Naive thymus-derived CD8-positive, alpha-beta T cell (primary cell): ENCODE measurements at places on chromosomes 7 and 10. TPM values are rescaled to one million over a fixed set of nuclear protein-coding genes. Genes with fewer than 3 reads are reported as not detected.

Gene CADPS2
- not detected for total RNA-seq

GRCh38 chr7:44247868-44248651, 47.3 kb downstream of the YKT6 start:
- no peak for DNase-seq

DNA sequence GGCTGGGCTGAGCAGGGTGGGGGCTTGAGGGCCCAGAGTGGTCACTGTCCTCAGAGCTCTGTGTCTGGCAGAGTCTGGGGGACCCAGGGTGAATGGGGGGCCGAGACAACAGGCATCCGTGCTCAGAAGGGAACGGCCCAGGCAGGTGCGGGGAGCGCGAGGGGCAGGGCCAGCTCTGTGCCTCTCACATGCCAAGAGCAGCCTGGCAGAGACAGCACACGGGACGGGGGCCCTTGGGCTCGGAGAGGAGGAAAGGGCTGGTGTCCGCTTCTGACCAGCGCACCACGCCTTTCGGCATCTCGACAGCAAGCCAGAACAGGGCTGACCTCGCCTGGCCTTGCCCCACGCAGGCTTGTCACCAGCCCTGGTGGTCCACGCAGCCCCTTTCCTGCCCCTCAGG, 13.4 kb downstream of the AMZ1 start:
- DNase-seq = no peak

Gene BICC1
- not detected for total RNA-seq

GRCh38 chr7:830069-830468, 2.2 kb upstream of the SUN1 start:
- DNase-seq = no peak

DNA sequence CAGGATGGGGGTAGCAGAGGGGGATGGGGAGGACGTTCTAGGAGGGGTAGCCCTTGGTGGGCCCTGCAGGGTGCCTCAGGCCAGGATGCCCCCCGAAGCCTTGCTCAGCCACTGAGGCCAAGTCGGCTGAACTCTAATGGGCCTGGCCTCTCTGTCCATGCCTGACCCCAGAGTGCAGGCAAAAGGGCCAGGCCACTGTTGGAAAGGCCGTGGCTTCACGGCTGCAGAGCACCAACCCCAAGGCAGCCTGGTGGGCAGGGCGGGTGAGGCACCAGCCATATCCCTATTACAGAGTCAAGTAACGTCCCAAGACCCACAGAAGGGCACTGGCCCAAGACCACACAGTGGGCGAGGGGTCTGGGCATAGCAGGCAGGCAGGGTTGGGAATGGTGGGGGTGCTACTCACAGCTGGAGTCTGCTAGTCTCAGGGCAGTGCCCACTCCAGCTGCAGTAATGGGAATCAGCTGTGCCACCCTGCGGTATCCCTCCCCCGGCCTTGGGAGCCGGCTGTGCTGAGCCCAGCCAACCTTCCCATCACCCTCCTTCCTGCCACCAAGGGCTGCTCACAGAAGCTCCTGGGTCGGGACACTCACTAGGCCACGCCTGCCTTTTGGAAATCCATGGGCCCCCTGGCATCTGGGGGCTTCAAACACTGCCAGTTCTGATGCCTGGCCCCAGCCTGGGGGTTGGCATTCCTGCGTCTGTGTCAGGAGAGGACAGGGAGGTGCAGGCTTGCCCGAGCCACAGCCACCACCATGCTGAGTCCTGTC, 4.0 kb upstream of the LFNG start:
- no peak for DNase-seq

DNA sequence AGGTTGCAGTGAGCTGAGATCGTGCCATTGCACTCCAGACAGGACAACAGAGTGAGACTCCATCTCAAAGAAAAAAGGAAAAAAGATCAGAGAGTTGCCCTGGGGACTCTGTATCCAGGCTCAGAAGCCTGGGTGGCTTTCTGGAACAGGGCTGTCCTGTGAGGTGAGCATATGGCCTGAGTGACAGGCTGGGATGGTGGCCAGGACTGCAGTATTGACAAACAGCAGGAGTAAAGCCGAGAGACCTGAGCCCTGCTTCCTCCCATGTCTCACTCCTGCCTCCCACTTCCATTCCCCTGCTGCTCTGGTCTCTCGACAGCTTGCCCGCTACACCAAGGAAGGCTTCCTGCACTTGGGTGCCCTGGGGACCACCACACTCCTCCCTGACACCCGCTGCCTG, 578.5 kb downstream of the GALNT17 start:
- DNase-seq = no peak

GRCh38 chr10:106682175-106682574, 482.3 kb downstream of the SORCS1 start:
- DNase-seq = no peak
